ENCODE measurements at places on chromosomes 6 and 20.
A peak's percentile ranks its signal among the peaks of the same experiment; 100 is the strongest.

DNA sequence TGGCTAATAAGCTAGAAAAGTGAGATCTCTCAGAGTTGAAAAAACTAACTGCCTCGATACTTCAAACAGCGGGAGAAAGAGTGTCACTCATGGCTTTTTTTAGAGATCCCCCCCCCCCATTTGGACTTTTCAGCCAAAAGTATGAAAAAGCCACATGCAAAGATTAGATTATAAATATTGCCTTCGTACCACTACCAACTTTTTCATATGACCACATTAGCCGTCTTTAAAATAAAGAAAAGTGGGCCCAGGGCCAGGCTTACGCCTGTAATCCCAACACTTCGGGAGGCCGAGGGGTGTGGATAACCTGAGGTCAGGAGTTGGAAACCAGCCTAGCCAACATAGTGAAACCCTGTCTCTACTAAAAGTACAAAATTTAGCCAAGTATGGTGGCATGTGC, 4.4 kb downstream of the PGK2 start:
- DNase-seq, result no peak

GRCh38 chr6:28988536-28989311, 16.4 kb downstream of the ZNF311 start:
- peak; percentile 22 for DNase-seq

GRCh38 chr6:47034926-47035325, 7.2 kb downstream of the ADGRF1 start:
- peak; percentile 99 for DNase-seq

GRCh38 chr6:50110587-50110986, 60.9 kb upstream of the DEFB112 start:
- no peak for DNase-seq

- peak; percentile 30 for DNase-seq
Measured at GRCh38 chr6:114783083-114783482, 440.3 kb upstream of the HS3ST5 start.

GRCh38 chr20:35601990-35602389, 13.6 kb upstream of the SPAG4 start:
- no peak for DNase-seq

DNA sequence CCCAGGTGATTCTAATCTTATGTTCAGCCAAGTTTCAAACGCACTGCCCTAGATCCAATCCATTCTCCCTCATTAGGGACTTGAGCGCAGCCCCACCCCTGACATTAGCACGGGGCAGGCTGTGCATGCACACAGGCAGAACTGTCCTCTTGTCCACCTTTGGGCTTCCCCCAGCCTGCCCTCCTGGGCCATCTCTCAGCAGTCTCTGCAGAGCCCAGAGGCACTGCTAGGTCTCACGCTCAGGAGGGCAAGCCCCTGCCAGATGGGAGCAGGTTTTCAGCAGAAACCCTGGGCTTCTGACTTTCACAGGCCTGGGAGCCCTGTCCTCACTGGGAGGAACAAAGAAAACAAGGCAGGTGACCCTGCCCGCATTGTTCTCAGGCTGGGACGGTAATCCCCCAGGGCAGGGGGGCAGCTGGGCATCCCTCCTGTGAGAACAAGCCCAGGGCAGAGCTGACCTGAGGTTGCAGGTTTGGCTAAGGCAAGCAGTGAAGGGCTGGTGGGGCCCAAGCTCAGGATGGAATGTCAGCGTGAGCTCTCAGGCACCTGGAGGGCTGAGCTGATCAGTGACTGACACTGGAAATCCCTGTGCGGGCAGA, 24.5 kb downstream of the KCNK5 start:
- no peak for DNase-seq

GRCh38 chr6:37173493-37174195, 3.7 kb downstream of the PIM1 start:
- DNase-seq, result no peak

Data from HT1080 (cell line).